CD4-positive, alpha-beta T cell treated with Interleukin-12 subunit alpha and Interleukin-12 subunit beta, for 1 hour (primary cell): ENCODE measurements at places on chromosomes 2 and 18.

DNA sequence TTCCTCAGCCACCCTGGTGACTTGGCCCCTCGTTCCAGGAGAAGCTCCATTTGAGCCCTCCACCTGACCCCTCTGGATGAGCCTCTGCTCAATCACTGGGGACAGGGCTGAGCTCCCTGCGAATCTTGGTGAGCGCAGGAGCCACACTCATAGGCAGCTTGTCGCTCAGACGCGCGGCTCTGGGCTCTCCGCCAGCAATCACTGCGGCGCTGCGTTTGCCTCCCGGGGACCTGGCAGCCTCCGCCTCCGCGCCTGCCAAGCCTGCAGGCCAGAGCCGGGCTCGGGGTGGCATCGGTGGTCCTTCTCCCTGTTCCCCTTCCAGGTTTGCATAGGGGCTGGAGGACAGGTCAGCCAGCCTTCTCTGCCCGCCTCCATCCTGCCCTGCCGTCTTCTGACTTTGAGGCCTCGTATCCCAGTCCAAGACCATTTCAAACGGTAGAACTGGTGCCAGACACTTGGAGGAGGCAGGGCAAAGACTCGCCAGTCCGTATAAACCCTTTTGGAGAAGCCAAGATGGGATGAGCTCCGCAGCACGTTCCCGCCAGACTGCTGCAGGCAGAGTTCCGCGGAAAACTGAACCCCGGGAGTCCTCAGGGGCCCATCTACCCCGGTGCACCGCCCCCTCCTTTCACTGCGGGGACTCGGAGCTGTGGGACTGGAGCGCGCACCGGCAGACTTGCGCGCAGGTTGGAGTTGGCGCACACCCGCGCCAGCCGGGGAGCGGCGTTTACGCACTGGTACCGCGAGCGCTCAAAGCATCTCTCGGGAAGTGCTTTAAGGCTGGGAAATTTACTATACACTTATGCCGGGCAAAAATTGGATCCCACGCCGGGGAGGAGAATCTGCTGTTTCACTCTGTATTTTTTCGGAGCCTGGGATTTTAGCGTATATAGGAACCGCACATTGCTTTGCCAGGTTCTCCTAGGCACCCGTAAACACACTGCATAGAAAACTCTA is 1.1 kb upstream of the TACR1 start:
- no peak for DNase-seq

DNA sequence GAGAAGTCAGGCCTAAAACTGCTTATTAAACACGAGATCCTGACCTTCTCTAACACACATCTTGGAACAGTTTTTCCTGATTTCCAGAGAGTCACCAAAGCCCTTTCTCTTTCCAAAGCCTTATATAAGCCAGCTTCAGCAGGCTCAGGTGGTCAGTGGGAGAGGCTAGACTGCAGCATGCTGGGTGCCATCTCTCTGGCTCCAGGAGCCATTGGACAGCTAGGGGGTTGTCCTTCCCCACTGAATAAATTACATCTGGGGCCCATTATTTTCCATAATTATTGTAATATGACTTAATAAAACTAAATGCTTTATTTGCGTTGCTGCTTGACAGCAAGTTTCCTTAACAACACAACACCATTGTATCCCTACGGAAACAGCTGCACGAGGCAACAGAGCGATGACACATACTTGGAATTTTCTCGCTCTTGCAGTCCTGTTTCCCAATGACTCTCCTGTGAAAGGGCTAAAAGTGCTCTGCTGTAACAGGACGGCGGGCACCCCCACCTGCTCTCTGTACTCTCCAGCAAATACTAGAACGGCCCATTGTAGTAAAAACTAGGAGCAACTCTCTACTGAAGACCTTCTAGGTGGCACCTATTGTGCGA is 160.6 kb downstream of the RNF144A start:
- DNase-seq: no peak

DNA sequence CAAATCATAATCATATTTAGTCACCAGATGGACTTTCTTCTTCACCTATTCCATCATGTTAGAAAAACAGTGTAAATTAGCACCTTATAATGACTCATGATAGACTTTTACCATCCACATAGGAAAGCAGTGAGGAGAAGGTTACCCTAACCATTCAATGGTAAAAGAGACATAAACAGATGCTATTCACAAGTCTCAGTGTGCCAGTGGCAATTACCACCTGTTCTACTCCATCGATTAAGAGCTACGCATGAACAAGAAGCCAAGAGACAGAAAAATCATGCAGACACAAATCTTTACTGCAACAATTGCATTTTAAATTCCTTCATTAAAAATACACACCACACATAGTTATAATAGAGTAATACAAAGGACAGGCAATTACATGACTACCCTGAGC is 106.7 kb upstream of the CHAC2 start:
- no peak for DNase-seq

DNA sequence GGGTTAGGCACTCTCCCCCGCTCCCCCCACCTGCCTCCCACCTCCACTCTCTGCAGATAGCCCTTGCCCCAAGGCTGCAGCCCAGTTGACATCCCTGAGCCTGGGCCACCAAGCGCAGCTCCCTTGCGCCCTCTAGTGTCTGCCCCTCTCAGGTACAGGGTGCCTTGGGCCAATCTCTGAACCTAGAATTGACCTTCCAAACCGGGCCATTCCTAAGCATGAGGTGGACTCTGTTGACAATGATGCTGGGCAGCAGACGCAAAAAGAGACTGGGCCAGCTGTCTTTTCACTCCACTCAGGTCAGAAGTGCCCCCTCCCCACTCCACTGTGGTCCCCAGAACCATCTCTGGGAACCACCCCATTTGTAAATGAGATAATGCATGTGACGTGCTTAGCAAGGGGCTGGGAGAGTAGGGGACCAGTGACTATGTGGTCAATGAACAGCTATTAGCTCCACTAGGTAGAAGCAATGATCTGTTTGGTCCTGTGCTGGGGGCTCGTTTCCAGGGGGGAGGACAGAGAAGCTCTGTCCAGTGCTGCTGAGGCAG is 43.3 kb upstream of the PLB1 start:
- peak; percentile 75 for DNase-seq

DNA sequence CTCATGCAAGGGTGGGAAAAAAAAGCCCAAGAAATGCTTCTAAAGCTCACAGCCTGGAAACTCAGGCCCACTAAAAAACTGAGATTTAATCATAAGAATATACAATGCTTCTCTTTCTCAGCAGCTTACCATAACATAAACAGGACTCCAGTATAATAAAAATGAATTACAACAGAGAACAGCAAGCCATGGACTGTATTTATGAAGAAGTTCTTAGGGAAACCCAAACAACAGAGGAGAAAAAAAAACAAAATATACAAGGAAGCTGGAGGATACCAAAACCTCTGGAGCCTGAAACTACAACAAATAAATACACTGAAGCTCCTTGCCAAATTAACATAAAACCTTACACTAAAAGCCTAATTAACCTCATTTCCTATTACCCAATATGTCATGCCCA is 187.8 kb downstream of the RDH14 start:
- DNase-seq: no peak

GRCh38 chr2:150138587-150138986 is 348.9 kb downstream of the RND3 start:
- DNase-seq: no peak

DNA sequence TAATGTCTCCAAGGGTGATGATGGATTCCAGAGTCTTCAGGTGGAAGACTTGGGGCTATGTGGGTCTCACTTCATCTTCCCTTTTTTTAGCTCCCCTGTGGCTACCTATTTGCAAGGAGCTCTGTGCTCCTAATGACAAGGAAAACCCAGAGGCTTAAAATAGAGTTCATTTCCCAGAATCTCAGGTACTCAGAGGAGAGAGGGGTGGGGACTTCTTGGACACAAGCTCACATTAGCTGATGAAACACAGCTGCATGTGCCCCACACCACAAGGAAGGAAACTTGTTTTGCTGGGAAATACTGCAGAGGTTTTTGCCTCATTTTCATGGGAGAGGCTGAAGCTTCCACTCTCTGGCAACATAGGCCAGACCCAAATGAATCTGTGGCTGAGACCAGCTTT is 138.6 kb upstream of the SLC1A4 start:
- no peak for DNase-seq

DNA sequence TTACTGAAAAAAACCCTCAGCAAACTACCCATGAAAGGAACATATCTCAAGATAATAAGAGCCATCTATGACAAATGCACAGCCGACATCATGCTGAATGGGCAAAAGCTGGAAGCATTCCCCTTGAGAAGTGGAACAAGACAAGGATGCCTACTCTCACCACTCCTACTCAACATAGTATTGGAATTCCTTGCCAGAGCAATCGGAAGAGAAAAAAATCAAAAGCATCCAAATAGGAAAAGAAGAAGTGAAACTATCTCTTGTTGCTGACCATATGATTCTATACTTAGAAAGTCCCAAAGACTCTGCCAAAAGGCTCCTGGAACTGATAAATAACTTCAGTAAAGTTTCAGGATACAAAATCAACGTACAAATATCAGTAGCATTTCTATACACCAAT is 40.6 kb upstream of the MSTN start:
- no peak for DNase-seq

GRCh38 chr2:185859506-185859905 is 120.9 kb downstream of the FSIP2 start:
- DNase-seq: no peak

DNA sequence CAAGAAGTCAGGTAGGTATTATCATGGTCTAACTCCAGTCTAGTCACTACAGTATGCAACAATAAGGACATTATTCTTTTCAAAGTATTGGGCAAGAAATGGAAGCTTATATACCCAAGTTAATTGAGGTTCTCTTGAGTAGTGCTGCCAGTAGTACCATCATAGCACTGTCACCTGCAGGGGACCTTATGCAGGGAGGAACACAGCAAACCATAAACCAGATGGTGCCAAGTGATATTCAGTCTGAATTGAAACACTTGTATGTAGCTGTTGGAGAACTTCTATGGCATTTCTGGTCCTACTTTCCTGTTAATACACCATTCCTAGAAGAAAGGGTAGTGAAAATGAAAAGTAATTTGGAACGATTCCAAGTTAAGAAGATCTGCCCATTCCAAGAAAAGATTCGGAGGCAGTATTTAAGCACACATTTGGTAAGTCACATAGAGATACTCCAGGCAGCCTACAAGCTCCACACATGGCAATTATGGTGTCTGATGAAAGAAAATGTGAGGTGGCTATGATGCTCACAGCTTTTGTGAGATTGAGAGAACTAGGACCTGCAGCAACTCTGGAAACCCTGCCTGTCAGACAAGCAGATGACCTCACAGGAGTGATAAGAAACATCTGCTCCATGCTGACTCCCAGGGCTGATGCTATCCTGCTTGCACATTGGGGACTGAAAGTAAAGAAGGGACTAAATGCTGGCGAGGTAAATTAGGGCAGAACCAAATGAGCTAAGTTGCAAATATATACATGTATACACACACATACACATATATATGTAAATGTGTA is 174.7 kb downstream of the MC4R start:
- no peak for DNase-seq
